ENCODE measurements at places on chromosomes 2 and 18.

DNA sequence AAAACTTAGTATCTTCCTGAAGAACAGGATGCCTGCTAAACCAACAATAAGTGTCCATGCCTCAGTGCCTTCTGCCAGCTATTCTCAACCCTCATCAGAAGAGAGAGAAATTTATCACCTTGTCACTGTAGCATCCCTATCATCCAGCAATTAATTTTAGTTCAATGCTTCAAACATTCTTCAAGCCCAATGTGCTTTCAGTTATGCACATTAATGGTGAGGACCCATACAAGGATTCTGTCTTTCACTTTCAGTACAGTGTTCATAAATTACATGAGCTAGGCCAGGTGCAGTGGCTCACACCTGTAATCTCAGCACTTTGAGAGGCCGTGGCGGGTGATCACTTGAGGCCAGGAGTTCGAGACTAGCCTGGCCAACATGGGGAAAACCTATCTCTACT is 47.0 kb upstream of the MSH6 start:
- DNase-seq, result no peak

- no peak for DNase-seq
Measured at GRCh38 chr2:218963601-218964000, 4.1 kb downstream of the CDK5R2 start.

DNA sequence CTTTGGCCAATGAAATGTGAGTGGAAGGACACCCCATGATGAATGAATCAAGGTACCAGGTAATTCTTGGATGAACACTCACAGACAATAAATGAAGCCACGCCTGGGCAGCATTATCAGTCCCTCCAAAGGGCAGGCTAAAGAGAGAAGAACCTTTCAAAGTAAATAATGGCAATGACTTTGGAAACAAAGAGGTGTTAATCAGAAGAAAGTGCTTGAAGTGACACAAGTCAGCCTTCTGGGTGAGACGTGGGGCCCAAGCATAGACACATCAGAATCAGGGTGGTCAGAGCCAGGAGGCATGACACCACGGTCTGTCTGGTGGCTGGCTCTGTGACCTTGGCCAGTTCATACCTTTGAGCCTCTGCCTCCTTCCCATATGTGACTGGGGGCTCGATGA is 103.3 kb downstream of the POLR1A start:
- DNase-seq, result no peak

DNA sequence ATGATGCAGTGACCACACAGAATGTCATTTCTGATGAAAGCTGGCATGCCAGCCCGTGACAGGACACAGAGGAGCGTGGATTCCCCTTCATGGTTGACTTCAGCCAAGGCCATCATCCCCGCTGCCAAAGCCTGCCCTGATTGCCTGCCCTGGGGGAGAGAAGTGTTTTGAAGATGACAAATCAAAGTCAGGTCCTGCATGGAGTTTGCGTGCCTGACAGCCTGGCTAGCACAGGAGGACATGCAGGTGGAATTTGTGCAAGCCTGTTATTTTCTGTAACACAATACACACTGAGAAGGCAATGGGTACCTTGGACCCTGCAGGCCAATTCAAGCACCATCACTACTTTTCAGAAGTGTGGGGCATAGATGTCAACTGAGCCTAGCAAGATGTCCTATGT is 5.4 kb upstream of the IL1R2 start:
- no peak for DNase-seq

DNA sequence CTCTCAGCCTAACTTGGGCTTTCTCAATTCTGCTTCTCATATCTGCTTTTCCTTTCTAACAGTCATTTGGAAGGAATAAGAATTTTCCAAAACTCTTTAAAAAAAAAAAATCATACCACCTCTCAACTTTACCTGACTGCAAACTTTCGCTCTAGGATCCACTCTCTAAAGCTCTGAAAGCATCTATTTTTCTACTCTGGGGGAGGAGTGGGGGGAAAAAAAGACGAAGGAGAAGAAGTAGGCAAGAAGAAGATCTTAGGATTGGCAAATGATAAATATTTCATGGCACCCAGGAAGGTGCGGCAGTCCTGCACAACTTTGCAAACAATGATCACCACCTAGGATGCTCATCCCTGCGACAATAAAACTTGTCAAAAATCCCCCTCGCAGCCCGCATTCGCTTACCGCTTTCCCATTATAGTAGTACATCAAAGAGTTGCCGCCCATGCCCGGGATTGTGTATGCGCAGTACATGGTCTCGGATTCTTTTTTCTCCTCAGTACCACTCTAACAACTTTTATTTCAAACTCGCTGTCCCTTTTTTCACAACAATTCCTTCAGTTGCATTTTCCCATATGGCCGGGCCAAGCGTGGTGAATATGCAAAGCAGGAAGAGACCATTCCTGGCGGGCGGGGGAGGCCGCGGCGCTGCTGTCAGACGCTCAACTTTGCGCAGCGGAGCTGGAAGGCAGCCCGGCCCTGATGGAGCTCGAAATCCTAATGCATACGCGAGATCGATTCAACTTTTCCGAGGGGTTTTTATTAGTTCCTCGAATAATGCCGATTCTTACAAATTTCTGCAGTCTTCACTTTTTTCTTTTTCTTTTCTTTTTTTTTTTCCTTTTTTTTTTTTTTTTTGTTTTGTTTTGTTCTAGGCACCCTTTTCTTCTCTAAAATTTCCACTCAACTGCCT is 266.5 kb downstream of the TCF4 start:
- DNase-seq, result peak; percentile 8

DNA sequence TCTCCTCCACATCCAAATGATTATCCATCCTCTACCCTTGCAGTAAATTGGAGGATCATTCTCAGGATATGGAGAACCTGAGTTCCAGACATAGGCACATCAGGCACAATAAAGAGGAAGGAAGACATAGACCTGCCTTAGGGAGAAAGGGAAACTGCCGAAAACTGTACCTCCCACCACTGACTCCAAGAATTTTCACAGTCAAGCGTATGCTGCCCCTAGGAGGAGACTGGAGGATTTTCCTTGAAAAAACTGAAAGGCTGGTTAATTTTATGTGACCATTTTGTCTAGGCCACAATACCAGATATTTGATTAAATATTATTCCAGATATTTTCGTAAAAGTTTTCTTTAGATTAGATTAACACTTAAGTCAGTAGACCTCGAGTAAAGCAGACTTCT is 638.5 kb upstream of the PKDCC start:
- no peak for DNase-seq
